ENCODE measurements at places on chromosomes 4 and X.
A peak's percentile ranks its signal among the peaks of the same experiment; 100 is the strongest.

DNA sequence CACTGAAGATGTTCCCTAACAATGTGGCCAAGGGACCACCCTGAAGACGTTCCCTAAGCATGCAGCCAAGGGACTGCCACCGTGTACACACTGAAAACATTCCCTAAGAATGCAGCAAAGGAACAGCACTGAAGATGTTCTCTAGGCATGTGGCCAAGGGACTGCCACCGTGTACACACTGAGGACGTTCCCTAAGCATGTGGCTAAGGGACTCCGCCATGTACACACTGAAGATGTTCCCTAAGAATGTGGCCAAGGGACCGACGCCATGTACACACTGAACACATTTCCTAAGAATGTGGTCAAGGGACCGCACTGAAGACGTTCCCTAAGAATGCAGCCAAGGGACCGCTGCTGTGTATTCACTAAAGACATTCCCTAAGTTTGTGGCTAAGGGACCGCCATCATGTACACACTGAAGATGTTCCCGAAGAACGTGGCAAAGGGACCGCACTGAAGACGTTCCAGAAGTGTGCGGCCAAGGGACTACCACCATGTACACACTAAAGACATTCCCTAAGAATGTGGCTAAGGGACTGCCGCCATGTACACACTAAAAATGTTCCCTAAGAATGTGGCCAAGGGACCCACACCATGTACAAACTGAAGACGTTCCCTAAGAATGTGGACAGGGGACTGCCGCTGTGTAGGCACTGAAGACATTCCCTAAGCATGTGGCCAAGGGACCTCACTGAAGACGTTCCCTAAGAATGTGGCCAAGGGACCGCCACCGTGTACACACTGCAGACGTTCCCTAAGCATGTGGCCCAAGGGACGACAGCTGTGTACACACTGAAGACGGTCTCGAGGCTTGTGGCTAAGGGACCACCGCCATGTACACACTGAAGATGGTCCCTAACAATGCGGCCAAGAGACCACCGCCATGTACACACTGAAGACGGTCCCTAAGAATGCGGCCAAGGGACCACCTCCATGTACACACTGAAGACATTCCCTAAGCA is 54.8 kb downstream of the DHRSX start:
- DNase-seq: no peak

DNA sequence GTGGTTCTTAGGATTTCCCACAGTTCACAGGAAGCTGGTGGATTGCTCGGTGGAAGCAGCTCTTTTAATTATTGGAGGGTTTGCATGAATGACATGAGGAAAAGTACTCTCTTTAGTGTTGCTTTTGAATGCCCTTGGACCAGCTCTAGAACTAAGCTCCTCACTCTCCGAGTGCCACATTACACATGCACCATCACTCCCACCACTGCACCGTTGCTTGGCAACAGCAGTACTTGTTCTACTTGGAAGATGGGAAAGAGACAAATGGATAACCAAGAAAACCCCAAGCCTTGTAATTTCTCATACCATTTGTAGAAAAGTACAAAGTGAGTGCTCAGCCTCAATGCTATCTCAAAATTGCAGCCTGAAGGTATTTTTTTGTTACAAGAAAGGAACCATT is 620.2 kb upstream of the BOD1L1 start:
- DNase-seq: no peak

- no peak for DNase-seq
These were observed 69.0 kb downstream of the DMD start for GRCh38 chrX:33142331-33142730.

DNA sequence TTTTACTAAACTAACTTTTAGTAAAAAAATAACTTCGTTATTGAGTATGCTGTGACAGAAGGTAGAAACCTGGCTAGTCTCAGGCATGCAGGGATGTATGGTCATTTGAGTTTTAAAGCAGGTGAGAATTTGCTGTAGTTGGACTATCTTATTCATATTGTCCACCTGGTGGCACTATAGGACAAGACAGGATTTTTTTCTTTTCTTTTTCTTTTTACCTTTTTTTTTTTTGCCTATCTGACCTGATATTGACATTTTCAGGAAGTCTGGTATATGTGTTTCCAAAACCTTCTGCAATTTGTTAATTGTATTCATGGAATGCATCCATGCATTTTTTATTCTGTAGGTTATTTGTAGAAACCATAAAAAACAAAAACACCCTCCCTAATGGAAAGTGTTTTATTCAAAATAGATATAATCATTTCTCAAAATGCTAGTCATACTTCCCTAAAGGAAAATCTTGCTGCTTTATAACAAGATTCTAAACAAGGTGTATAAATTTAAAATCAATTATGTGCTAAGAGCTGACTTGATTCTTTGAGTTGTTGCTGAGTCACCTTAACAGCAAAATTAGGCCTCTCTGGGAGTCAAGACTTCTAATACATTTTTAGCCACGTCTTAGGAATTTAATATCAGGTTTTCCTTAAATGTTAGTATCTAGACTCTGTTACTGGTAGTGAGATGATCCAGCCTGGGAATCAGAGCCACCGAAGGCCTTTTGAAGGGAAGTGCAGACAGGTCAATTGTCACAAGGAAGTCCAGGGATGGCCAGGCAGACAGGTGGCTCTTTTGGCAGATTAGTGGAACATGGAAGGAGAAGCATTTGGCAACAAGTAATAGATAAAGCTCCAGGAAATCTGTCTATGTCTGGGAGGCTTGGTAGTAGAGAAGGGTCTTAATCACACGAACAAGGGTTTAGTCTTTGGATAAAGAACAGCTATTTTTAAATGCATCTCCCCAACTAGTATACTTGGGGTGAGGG is 201.3 kb upstream of the GNPDA2 start:
- peak; percentile 2 for DNase-seq

- DNase-seq: no peak
These were observed 29.7 kb downstream of the TMEM164 start for GRCh38 chrX:110032534-110033147.

DNA sequence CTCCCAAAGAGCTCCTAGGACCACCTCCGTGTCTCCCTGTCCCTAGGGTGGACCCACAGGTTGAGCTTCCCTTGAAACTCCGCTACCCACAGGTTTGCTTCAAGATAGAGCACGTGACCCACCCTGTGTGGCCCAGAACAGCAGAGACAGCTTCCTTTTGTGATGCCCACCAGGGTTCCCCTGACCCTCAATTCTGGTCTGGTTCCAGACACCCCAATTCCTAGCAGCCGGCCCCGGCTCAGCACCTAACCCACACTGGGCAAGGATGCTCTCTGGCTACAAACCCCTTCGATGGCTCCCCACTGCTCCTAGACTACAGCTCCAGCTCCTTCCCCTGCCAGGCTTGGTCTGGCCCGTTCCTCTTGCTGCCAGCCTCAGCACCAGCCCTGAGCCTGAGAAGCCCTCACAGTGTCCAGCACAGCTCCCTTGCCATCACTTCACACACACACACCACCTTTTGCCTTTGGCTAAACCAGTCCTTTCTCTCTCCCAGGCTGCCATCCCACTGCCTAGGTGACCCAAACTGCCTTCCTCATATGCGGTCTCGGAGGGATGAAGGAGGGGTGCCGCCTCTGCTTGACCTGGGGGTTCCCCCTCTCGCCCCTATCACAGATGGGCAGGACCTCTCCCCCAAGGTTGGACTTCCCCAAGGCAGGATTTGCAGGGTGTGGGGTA is 6.2 kb downstream of the PNCK start:
- DNase-seq: no peak

GRCh38 chr4:176782794-176783193 is 9.9 kb downstream of the VEGFC start:
- no peak for DNase-seq

DNA sequence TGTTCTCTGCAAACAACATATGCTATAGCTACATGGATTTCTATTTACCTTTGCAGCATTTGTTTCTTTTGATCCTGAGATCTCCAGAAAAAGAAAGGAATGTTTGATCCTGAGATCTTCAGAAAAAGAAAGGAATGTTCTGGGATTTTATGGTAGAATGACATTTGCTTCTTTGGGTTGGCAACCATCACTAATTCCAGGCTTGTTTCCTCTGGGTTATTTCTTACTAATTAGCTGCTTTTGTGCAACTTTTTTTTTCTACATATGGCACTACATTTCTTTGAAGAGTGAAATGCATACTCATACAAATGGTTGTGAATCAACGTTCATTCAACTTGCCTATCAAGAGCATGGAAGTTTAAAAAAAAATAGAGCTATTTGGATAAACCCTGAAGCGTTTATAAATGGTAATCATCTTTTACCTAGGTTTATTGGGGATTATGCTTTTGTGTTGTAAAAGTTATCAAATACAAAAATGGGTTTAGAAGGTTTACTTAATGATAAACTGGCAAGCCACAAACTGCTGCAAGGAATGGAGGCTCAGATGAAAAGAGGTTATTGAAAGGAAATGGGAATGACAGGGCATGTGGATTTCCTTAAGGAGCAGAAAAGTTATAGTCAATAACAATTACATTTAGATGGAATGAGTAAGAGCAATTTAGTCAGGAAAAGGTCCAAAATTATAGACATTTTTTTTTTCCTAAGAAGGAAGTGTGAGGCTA is 95.6 kb upstream of the PCDH18 start:
- no peak for DNase-seq

DNA sequence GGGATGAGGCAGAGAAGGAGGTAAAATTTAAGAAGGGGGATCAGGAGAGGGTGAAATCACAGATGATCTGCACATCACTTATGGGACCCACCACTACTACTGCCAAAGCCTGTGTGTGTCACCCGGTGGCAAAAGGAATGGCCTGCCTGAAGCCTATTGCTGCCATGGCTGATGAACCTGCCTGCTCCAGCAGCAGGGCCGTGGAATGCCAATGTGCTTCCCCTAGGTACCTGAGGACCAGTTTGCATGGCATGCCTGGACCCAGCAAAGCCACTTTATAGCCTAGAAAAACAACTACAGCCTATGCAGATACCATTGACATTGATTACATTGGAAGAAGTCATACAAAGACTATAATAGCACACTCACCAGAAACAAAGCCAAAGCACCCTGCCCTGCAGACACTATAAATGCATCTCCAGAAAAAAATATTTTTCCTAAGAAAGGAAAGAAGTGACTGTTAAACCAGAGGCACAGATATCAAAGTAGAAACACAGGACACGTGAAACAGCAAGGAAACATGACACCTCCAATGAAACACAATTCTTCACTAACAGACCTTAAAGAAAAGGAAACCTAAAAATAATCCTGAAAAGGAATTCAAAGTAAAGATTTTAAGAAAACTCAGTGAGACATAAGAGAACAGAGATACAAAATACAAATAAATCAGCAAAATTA is 680.7 kb upstream of the GRID2 start:
- no peak for DNase-seq

- DNase-seq: no peak
These were observed 83.3 kb upstream of the HELT start for GRCh38 chr4:184934961-184935360.

- no peak for DNase-seq
These were observed 17.6 kb upstream of the PRDM8 start for GRCh38 chr4:80179637-80180161.

DNA sequence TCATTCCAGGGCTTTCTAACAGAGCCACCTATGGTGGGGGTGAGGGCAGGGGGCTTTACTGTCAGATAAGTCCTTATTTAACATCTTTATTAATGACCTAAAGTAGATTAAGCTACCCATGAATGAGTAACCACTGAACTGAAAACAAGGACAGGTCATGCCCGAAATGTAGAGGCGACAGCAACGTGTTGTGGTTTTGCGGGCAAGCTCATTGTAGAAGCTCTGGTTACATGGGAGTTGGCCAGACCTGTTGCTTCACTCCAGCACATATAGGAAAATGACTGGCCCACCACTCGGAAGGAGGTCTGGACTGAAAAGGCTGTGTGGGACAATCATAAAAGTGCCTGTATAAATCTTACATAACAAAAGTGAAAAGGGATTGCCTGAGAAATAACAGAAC is 109.6 kb upstream of the NDP start:
- no peak for DNase-seq

DNA sequence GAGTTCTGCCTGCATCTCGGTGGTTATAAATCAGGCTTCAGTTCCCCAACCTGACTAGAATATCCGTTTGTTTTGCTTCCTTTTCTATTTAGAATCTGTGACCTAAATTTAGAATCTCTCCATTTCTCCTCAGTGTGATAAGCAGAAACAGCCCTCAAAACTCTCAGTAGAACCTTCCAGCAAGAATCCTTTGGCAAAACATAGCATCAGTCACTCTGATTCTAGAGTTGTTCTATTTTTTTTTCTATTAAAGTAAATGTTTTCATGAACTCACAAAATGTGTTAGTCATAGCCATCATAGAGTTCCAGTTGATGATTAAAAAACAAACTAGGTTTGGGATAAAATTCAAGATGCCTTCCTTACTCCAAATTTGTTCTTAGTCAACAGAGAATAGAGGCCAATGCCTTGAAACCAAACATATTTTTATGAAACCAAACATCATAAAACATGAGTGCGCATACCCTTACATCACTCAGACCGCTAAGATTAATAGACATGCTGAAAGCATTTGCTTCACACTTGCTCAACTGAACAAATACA is 13.2 kb upstream of the C1QTNF7 start:
- no peak for DNase-seq

- peak; percentile 39 for DNase-seq
These were observed 141.4 kb downstream of the GALNTL6 start for GRCh38 chr4:171954650-171955049.

DNA sequence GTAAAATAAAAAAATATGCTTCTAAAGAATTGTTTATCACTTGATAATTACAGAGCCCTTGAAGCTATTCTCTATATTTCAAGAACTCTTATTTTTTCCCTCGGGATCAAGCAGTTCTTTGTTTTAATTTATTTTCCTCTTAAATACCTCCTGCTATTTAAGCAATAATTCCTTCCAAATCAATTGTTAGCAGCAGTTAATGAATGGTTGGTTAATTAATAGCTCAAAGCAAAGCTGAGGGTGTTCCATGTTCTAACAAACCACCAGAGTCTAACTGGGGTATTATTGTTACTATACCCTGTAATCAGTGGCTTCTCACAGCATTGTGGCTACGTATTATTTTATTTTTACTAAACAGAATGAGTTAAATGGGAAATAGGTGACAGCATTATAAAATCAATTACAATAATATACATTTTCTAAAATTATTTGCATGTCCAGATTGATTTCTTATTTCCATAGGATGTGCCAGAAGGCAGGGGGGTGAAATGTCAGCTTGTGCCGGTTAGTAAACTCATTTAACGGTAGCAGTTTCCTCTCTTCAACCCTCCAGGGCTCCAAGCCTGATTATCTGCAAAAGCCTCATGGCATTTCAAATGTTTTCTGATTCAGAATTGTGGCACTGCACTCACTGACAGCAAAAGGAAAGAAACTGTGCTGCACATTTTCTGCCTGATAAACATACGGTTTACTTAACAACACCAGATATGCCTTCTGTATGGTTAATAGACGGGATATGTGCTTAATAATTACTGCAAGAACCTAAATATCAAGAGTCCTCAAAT is 286.9 kb upstream of the EMCN start:
- DNase-seq: no peak

GRCh38 chrX:123481913-123482851 is 250.7 kb downstream of the THOC2 start:
- DNase-seq: no peak

GRCh38 chr4:1462009-1462767 is 55.9 kb upstream of the NKX1-1 start:
- DNase-seq: no peak

DNA sequence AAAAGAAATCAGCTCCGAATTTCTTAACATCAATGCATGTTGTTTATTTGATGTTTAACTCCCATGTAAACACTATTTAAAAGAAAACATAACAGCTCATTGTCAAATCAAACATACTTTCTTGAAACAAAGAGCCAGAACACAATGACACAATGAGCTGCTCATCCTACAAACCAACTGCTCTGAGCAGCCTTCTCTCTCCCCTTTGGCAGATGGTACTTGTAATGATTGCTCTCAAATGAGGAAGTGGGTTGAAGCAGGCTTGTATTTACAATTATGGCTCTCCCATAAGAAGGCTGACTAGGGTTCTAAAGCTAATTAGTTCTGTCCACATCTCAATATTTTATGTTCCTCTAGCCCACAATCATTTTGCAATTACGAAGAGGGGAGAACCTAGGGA is 637.8 kb upstream of the ADGRL3 start:
- DNase-seq: no peak

Data from inflammatory macrophage treated with lipopolysaccharide for 4 hours (primary cell).